Endodermal cell (in vitro differentiated cells): ENCODE measurements at places on chromosomes 6 and 20. TPM values are rescaled to one million over a fixed set of nuclear protein-coding genes. Genes with fewer than 3 reads are reported as not detected.

The BPI gene
- not detected in 2 replicates for total RNA-seq

The TPX2 gene
- 71.4 to 119 TPM (median 118 TPM) in 3 replicates for total RNA-seq

The DPPA5 gene
- total RNA-seq = not detected in 2 replicates

The GPRC6A gene
- total RNA-seq = not detected in 3 replicates

The CPXM1 gene
- total RNA-seq = 85.9 to 106 TPM (median 105 TPM) in 3 replicates

The FAM83C gene
- not detected in 3 replicates for total RNA-seq

The DEFB124 gene
- total RNA-seq = not detected in 3 replicates

The DTD1 gene
- 44.0 and 50.5 TPM in 2 replicates for total RNA-seq

The DUSP15 gene
- total RNA-seq = 7.2 to 38.2 TPM (median 7.3 TPM) in 3 replicates

The CRISP3 gene
- not detected in 2 replicates for total RNA-seq

DNA sequence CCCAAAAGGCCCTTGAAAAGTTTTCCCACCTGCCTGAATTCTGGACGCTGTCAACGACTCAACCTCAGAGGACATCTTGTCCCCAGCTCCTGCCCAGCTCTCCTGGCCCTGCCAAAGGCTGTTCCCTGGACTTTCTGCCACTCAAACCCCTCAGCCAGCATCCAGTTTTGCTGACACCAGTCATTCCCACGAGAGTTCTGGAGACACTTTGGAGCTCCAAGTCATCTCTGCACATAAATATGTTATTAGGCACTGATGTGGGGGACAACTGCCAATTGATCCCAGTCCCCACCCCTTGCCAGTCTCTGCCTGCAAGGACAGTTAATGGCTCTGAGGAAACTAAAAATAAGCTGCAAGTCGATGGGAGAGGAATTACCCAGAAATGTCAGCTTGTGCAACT is 38.9 kb upstream of the KCNB1 start:
- no peak for DNase-seq

DNA sequence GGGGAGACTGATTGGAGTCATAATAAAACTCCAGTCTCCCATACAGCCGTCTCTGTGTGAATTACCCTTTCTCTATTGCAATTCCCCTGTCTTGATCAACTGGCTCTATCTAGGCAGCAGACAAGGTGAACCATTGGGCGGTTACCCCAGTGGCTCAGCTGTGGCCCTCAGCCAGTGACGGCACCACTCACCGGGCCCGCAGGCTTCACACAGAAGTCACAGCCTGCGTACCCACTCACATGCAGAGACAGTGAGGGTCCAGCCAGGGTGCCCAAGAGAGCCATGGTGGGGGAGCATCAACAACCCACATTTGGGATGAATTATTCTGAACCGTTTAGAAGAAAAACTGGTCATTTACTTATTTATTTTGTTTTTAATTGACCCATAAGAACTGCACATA is 78.5 kb downstream of the WDR27 start:
- DNase-seq = no peak

- peak; percentile 90 for DNase-seq
These were observed at the start of gene AGPAT4 for GRCh38 chr6:161273752-161274487. Gene AGPAT4, minus strand, starts transcription at chr6:161274061. Its CDS starts 41,848 bp downstream, at chr6:161232213.

- DNase-seq = no peak
These were observed 46.2 kb downstream of the PANK2 start for GRCh38 chr20:3935295-3935955.

DNA sequence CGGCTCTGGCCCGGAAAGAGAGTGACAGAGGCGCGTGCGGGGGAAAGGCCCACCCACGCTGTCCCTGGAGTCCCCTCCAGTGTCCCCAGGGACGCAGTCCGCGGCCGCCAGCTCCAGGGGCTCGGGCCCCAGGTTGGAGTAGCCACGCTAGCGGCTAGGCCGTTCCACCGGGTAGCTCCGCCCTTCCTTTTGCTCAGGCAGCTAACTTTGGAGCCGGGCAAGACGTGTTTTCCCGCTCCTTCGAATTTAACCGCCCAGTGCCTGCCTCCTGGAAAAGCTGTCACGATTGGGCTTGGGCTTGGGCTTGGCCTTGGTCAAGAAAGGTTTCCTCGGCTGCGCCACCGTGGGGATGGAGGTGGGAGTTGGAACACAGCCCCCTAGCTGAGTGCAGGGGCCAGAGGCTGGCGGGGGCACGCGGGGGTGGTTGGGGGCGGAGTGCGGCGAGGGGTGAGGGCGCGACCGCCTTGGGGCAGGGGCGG is 4.7 kb downstream of the LINC00237 start:
- DNase-seq = peak; percentile 91

DNA sequence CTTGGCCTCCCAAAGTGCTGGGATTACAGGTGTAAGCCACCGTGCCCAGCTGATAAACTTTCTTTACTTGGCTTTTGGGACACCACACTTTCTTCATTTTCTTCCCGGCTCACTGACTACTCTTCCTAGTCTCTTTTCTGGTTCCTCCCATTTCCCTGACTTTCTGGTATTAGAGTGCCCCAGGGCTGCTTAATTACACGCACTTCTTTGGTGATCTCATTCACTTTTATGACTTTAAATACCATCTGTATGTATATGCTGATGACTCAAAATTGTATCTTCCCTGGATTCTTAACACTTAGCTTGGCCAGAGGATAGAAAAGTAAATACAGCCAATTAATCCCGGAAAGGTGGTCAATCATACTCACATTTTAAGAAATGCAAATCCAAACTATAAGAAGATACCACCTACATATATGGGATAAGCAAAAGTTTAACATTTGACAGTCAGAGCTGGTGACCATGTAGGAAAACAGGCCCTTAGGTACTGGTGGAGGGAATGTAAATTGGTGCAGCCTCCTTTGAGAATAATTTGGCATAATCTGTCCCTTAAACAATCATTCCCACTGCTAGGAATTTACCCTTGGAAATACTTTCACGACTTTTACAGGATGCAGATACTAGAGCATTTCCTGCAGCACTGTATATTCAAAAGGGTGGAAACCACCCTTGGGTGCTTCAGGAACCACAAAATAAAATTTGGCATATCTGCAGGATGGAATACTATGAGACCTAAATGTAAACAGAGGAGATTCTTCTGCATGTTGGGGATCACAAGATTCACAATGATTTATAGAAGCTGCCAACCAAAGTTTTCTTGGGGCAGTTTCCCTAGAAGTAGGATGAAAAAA is 9.4 kb upstream of the NANP start:
- DNase-seq = no peak

GRCh38 chr6:77030929-77031674 is 432.2 kb downstream of the HTR1B start:
- no peak for DNase-seq

GRCh38 chr20:37336369-37337207 is 9.4 kb upstream of the SRC start:
- DNase-seq = peak; percentile 77

DNA sequence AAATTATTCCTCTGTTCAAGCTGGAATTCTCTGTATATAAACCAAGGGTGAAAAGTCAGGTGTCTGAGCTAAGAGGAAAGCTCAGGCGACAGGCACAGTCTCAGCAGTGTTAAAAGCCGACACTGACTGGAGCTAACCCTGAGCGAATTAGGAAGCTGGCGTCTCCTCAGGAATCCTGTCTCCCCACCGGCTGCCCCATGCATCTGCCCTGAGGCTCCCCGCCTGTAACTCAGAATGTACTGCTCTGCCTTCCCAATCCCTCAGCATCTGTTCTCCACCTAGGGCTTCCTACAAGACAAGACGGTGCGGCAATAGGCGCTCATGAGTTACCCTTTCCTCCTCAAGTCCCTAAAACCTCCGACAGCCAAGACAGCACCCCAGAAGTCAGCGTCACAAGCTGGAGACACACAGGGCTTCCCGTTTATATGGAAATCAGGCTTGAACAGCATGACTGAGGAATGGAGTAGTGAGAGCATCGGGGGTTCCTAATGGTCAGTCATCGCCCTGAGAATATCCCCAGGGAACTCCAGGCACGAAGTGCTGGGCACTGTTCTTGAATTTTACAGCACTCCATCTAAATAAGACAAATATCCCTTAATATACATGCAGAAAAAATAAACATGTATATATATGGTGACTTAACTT is 33.5 kb downstream of the WDR27 start:
- no peak for DNase-seq

GRCh38 chr6:168221000-168221399 is 98.6 kb downstream of the DACT2 start:
- DNase-seq = no peak

- DNase-seq = peak; percentile 70
These were observed 1.2 kb downstream of the GRM4 start for GRCh38 chr6:34144581-34145160.

DNA sequence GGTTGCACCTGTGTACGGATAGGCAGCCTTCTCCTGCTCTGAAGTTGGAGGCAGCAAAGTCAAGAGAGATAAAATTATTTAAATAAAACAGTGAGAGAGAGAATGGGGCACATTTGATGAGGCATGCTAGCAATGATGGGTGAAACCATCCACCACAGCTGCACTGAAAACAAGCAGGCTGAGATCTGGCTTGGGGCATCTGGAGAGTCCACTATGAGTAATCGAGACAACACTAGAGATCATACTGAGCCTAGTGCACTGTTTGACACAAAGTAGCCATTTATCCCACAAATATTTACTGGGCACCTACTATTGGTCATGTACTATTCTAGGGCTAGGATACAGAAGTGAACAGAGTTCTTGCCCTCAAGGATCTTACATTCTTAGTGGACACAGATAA is 66.4 kb downstream of the DZANK1 start:
- DNase-seq = no peak

GRCh38 chr6:56046576-56046975 is 171.2 kb upstream of the BMP5 start:
- DNase-seq = no peak

DNA sequence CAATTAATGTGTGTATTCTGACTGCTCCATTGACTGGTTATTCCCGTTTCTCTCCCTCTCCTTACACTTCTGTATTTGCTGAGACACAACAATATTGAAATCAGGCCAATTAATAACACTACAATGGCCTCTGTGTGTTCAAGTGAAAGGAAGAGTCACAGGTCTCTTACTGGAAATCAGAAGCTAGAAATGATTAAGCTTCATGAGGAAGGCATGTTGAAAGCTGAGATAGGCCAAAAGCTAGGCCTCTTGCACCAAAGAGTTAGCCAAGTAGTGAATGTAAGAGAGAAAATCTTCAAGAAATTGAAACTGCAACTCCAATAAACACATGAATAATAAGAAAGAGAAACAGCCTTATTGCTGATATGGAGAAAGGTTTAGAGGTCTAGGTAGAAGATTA is 489.5 kb upstream of the CITED2 start:
- DNase-seq = no peak

- DNase-seq = peak; percentile 83
These were observed 3.0 kb downstream of the THBS2 start for GRCh38 chr6:169250660-169251059.

GRCh38 chr20:55678970-55679667 is 326.2 kb downstream of the CBLN4 start:
- no peak for DNase-seq

DNA sequence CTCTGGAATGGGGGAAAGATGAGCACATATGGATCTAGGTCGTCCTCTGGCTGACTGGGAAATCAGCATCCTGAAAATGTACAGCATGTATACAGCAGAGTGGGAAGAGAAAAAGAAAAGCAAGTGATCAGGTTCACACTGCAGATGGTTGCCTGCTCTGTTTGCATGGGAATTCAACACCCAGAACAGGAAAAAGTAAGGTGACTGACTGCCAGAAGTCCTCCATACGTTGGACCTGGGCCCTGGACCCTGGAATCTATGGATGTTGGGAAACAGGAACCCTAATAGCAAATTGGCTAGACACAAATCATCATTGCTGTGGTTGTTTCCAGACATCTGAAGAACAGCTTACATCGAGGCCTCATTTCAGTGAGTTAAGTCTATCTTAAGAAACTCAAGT is 30.3 kb upstream of the TNFAIP3 start:
- no peak for DNase-seq

GRCh38 chr6:158468666-158469065 is 91.2 kb upstream of the TMEM181 start:
- no peak for DNase-seq

- DNase-seq = no peak
These were observed 107.0 kb downstream of the HIVEP1 start for GRCh38 chr6:12119085-12119588.

- DNase-seq = no peak
These were observed 423.5 kb downstream of the MEI4 start for GRCh38 chr6:78076371-78076770.

DNA sequence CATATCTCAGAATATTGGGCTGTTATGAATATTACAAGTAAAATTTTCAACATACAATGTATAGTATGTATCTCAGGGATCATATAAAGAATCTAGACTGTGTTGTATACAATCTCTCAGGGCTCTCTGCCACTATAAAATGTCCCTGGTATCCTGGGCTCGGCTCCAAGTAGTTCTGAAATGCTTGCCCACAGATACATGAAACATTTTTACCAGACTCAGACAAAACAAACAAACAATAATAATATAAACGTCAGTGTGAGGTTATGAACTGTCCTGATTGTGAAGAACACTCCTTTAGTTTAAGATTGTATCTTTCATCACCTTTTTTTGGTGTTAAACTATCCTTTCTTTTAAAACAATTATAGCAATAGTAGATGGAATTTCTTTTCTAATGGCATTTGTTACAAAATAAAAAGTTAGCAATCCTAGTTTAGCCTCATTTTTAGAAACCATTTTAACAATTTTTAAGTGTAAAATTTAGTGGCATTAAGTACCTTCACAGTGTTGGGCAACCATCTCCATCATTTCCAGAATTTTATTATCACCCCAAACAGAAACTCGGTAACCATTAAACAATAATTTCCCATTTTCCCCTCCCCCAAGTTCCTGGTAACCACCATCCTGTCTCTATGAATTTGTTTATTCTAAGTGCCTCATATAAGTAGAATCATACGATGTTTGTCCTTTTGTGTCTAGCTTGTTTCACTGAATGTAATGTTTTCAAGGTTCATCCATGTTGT is 17.4 kb upstream of the LY86 start:
- no peak for DNase-seq

- DNase-seq = peak; percentile 83
These were observed 59.3 kb upstream of the STMND1 start for GRCh38 chr6:17042422-17043147.

DNA sequence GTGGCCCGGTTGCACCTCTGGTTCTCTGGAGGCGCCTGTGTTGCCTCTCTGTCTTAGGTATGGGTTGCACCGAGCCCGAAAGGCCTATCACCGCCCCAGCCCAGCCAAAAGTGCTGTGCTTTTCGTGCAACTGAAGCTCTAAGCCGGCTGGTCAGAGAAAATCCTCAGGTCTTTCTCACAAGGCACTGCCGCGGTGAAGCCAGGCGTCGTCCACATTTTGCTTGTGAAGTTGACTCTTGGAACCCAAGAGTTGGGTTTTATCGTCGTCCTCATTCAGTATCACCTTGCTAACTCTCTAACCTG is 726 bp upstream of the EMILIN3 start:
- no peak for DNase-seq
